ENCODE measurements at places on chromosomes 12 and 14.

GRCh38 chr14:51792809-51793208, 67.6 kb upstream of the GNG2 start:
- DNase-seq: no peak

DNA sequence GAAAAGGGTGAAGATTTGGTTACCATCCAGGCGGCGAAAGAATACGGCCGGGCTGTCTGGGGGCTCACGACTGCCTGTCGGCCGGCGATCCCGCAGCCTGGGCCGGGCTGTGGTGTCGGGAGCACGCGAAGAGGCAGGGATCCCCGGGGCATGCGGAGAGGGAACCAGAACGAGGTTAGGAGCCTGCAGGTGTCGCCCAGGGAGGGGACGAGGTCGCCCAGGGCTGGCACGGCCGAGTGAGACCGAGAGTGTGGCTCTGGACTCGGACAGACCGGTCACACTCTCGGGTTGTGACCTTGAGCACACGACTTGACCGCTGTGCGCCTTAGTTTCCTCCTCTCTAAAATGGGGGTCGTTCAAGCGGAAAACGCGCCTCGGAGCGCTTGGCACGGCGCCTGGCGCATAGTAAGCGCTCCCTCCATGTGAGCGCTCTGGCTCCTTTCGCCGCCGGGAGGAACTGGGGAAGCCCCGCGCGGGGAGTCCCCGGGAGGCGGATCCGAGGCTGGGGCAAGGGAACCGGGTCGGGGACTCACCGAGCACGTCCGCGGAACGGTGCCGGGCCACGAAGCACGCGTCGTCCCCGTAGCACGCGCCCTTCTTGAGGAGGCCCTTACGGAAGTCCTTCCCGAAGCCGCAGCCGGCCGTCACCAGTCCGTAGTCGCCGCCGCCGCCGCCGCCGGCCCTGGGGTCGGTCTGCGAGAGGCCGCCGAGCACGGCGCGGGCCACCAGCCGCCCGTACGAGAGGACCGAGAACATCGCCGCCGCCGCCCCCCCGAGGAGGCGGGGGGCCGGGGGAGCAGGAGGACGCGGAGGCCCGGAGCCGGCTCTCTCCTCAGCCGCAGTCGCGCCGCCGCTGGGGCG, 612 bp downstream of the PPTC7 start:
- DNase-seq: peak; percentile 55

DNA sequence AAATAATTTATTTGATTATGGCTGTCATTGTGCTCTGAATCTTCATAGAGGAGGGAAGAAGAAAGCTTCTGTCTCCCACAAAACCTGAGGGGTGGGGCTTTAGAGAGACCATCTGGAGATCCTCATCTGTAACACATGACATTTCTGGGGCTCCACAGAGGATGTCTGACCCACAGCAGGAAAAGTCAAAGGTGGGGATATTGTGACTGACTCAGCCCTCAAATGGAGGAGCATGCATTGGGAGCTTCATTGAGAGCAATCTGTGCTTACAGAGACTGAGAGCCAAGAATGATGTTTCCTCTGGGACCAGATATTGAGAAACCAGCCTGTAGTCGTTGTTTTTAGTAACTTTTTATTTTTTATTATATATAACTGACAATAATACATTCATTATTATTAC, 158.7 kb downstream of the SYT1 start:
- DNase-seq: no peak

- no peak for DNase-seq
These were observed 31.3 kb downstream of the ABCD2 start for GRCh38 chr12:39588348-39588747.

- no peak for DNase-seq
These were observed 1.3 kb upstream of the TBX5 start for GRCh38 chr12:114406984-114407841.

GRCh38 chr14:72495668-72496067, 398.2 kb downstream of the DPF3 start:
- DNase-seq: no peak

GRCh38 chr12:66309606-66310005, 7.3 kb downstream of the HELB start:
- DNase-seq: no peak

DNA sequence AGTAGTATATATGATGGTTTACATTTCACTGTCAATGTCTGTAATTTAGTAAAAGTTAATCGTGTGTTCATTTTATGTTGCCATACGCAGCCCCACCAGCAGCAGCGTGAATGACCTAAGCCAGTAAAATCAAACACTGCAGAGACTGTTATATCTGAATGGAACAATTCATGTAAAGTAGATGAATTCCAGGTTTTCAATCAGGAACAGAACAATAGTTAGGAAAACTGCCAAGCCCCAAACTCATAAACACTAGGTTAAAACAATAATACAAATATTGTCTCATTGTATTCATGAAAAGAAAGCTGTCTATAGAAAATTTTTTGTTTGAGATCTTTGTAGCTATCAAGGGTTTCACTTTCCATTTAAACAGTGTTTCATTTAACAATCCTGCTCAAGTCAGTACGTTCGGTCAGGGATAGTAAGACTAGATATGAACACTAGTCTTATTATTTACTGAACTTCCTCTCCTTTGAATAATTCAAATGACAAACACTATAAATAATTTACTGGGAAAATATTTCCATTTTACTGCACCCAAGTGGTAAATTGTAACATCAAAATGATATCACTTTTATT, 256.8 kb upstream of the FLRT2 start:
- no peak for DNase-seq

DNA sequence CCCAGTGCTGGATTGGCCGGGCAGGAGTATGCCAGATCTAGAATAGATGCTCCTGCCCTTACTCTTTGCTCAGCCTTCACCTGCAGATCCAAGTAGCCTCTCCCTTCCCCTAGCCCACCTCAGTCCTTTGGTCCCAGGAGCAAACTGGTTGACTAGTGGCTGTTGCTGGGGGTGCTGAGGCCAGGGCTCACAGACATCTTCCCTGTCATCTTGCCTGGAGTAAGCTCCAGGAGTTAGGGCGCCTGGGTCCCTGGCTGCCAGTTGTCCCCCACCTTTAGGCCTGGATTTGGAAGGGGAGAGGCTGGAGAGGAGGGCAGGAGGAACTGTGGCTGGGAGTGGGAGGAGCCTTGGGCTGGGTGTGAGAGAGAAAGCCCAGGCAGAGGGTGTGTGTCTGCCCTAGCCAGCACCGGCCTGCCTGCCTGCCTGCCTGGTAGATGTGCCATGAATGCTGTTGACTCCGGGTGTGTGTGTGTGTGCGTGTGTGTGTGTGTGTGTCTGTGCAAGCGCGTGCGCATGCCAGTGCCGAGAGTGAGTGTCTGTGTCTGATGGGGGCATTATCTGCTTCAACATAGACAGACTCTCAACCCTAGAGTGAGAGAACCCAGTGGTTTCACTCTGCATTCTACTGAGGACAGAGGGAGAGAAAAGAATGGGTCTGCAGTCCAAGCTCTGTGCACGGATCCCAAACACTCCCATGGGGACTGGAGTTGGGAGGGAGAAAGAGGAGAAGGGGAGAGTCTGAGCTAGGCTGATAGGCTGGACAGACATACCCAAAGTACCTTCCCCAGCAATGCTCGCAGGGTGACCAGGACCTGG, 845 bp upstream of the RARG start:
- DNase-seq: no peak

DNA sequence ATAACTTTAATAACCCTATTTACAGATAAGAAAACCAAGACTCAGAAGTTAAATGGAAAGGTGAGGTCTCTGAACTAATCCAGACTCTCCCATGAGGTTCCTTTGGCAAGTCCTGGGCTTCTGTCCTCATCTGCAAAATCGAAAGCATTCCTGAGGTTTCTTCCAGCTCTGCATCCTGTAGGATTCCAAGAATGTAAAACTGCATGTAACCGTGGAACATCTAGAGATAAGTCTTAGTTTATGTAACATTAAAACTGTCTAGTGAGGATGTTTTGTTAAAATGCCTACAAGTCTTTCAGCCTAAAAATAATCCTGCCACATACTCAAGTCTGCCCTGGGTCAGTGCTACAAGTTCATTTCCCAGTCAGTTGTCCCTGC, 7.3 kb upstream of the ITFG2 start:
- DNase-seq: no peak

DNA sequence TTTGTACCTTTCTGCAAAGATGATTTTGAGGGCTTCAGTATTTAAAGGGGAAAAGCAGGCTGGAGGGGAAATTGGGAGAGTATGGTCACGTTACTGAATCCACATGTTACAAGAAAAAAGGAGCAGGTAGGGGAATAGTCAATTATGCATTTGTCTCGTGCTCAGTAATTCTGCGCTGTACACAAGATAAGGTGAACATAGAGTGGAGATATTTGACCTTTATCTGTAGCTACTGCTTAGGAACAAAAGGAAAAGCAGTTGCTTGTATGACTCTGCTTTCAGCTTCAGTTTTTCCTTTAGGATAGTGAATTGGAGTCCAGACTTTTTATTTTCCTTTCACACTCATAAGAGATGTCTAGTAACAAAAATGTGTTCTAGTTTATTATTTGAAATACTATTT, 49.8 kb downstream of the FBXO33 start:
- DNase-seq: no peak

- DNase-seq: peak; percentile 81
These were observed 51.4 kb downstream of the ERH start for GRCh38 chr14:69346710-69347109.

GRCh38 chr12:106025129-106025528, 113.6 kb downstream of the NUAK1 start:
- no peak for DNase-seq

- DNase-seq: no peak
These were observed 67.6 kb downstream of the KIF21A start for GRCh38 chr12:39375206-39375808.

DNA sequence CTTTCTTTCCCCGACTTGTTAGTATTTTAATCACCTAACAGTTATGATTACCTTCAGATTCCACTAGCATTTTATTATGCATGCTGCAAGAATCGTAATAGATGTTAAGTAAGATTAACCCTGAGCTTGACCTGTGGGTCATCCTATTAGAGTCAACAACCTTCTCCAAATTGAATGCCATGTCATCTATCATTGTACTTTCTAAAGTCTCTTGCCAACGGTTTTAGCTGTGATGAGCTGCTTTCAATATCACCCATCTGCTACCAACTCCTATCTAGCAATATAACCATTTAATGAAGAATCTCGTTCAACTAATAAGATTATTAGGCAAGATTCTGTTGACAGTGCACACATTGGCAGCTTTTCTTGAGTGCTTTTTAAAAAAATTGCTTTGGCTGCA, 33.7 kb downstream of the DACT1 start:
- DNase-seq: no peak

GRCh38 chr14:53509276-53510244, 356.4 kb upstream of the DDHD1 start:
- no peak for DNase-seq

DNA sequence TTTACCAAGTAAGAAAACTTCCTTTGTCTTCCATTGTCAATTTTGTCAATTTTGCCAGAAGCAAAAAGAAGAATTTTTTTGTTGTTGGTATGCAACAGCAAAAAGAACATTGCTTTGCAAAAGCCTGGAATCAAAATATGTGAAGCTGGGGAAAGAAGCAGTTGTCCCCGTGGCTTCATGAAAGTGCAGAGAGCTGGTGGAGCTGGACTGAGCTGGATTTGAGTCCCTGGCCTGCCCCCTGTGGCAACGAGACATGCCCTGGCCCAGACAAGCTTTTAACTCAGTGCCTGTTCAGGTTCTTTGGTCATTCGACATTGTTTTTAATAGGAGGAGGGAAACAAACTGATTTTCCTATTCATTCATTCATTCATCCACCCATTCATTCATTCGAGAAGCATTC, 70.3 kb downstream of the SLC15A4 start:
- DNase-seq: no peak

GRCh38 chr12:56521209-56521589, 421 bp upstream of the RBMS2 start:
- DNase-seq: no peak

- peak; percentile 21 for DNase-seq
These were observed 767 bp upstream of the TCP11L2 start for GRCh38 chr12:106301611-106302321.

DNA sequence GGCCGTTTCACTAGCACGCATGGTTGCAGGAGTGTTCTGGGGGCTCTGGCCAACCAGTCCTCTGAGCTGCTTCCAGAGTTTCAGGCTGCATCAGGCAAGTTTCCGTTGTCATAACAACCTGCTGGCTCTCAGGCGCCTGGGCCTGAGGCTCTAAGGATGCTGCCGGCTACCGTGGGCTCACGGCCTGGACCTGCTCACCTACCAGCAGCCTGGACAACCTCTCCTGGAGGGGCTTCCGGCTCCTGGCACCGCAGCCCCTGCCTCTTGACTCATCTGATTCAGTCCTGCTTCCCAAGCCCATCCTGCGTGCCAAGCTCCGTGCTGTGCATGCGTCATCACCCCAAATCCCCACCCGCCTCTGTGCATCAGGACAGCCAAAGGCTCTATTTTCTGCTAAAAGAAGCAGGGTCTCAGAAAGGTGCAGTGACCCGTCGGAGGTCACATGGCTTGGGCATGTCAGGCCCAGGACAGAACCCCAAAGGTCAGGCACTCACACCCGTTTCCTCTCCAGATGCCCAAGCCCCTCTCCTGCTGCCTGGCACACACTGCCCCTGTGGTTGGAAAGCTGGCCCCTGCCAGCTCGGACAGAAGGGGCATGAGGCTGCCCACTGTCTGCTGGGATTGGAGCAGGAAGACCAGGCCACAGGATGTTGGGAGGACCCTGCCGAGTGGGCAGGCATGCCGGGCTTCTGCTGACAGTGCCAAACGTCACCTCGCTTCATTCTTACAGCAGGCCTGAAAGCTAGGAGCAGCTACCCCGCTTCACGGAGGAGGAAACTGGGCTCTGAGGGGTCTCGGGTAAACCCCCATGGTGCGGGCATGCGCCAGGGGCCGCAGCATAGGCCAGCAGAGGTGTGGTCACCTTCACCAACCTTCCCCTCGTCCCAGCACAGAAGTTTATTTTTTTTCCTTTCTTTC, 5.7 kb downstream of the BEGAIN start:
- no peak for DNase-seq

GRCh38 chr12:9932270-9932669, at the start of gene CLEC2A:
TSS of gene CLEC2A (minus strand) at chr12:9932370. CDS start at chr12:9932329, 41 bp downstream.
- DNase-seq: no peak

DNA sequence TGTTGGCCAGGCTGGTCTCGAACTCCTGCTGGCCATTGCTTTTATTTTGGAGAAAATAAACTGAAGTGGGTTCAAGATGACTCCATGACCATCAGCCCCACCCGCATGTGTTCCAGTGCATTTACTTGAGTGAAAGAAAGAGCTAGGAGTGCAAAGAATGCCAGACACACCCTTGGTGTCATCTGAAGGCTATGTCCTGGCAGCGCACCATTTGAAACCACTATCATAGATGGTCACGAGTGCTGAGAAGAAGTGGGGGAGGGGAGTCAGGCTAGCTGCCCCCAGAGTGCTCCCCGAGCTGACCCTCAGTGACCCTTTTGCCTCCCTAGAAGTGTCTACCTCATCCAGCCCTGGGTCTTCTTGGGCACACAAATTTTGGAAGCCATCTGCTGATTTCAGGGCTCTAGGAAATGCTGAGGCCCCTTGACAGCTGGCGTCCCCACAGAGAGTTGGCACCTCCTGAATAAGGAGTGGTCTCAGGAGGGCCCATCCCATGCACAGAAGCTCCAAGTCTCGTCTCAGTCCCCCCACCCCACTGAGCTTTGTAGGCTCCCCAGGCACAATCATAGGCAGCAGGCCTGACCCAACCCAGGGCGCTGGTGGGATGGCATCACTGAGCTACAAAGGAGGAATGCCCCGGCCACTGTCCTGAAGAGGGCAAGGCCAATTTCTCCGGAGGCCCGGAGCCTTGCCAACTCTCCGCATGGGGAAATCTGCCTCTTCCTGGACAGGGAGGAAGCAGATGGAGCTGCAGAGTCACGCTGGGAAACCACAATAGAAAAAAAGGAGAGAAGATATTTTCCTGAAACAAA, 28.0 kb downstream of the PXN start:
- DNase-seq: no peak

GRCh38 chr14:71290960-71291466, 383.8 kb downstream of the PCNX1 start:
- DNase-seq: no peak

GRCh38 chr14:72538387-72538786, 355.5 kb downstream of the DPF3 start:
- no peak for DNase-seq
